ENCODE measurements at places on chromosomes 4 and X.

DNA sequence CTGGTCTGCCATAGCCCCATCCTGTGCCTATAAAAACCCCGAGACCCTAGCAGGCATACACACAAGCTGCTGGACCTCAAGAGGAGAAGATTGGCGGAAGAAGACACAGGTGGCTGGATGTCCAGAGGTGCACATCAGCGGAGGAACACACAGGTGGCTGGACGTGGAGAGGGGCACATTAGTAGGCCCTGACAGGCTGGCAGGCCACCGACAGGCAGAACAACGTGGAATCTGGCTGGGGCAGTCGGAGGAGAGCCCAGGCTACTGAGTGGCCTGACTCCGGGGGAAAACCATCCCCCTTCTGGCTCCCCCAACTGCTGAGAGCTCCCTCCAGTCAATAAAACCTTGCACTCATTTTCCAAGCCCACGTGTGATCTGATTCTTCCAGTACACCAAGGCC lies 512.5 kb upstream of the AMOT start:
- DNase-seq = no peak

DNA sequence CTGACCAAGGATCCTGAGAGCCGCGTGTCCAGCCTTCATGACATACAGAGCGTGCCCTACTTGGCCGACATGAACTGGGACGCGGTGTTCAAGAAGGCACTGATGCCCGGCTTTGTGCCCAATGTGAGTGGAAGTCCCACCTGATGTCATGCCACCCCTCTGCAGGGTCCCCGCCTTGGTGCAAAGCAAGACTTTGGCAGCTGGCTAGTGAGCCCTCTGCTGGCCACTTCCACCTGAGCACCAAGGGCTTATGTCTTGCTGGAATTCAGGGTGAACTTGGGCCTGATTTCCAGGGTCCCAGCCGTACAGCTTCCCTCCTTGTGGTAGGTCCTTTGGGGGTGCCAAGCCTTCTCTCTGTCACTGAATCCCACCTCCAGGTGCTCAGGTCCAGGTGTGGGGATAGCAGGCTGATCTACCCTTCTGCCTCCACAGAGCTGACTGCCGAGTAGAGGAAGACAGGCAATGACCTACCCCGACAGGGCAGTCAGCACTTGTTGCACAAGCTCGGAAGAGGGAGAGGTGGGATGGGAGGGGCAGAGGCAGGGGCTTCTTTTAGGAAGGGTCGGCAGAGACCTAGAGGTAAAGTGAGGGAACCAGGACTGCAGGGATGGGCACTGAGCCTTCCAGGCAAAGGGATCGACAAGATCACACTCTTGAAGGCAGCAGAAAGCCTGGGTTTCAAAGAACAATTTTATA lies 248.1 kb downstream of the EVC2 start:
- DNase-seq = peak; percentile 25

- peak; percentile 50 for DNase-seq
Observed at GRCh38 chr4:11367371-11367770, 61.3 kb downstream of the HS3ST1 start.

- DNase-seq = no peak
Observed at GRCh38 chr4:106371161-106371560, 2.6 kb upstream of the GIMD1 start.

- DNase-seq = no peak
Observed at GRCh38 chr4:3384771-3385710, 56.7 kb upstream of the HGFAC start.

DNA sequence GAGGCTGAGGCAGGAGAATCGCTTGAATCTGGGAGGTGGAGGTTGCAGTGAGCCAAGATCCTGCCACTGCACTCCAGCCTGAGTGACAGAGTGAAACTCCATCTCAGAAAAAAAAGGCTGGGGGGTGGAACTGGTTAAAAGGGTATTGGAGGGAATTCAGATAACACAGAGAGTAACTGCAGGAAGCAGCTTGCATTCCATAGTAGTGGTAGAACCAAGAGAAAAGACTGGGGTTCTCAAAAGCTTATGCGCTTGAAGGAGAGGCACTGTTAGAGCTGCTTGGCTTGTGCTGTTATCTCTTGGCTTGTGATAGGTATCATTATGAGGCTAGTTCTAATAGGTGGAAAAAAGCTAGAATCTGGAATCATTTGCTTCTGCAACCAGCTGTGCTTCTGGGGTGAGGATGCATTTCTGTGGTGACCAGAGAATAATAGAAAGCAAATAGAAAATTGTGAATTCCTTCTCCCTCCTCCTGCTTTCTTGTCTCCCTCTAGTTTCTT lies 91.2 kb upstream of the ELOVL6 start:
- no peak for DNase-seq

DNA sequence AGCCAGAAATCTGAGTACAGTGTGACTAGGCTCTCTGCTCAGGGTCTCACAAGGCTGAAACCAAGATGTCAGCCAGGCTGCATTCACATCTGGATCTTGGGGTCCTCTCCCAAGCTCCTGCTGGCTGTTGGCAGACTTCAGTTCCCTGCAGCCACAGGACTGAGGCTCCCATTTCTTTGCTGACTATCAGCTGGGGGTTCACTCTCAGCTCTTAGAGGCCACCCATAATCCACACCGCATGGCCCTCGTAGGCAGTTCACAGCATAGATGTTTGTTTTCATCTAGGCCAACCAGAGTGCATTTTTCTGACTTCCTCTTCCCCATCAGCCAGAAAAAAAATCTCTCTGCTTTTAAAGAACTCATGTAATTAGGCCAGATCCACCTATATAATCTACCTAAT lies 8.2 kb upstream of the WDR44 start:
- no peak for DNase-seq

DNA sequence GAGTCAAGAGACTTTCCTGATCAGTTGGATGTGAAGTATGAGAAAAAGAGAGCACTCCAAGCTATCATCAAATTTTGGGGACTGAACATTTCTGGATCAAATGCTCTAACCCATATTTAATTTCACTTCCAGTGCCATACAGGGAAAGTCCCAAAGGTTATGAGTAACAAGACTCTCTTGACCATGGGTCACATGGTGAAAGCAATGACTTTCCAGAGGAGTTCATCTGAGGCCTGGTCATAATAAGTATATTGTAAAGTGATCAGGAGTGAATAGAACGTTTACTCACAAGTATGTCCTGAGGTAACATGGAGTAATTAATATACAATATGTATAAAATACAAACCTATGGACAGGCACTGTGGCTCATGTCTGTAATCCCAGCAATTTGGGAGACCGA lies 40.7 kb upstream of the ARMCX5 start:
- no peak for DNase-seq

DNA sequence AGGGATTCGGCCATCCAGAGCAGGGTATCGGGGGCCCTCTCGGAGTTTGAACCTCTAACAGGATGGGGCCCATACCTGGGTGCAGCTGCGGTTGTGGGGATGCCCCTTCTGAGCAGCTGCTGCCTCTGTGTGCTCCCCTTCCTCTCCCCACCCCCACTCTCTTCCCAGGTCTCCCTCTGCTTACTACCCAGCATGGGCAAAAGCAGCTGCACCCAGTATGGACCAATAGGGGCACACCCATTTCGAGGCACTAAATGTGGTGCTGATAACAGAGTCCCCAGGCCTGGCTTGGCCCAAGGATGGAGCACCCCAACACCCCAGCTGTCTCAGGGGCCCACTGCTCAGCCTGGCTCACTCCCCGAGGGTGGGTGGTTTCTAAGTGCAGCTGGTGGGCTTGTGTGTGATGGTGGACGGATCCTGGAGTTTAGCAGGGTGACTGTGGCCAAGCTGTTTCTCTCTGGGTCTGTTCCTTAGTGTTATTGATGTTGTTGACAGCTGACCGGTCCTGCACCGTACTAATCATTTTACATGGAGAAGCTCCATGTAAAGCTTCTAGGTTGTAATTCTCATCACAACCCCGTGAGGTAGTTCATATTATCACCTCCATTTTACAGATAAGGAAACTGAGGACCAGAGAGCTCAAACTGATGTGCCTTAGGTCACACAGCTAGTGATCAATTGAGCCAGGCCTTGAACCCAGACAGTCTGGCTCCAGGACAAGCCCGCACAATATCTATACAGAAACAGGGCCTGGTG lies 13.1 kb upstream of the KIAA0232 start:
- no peak for DNase-seq

GRCh38 chr4:3311489-3312171 lies 18.8 kb downstream of the RGS12 start:
- DNase-seq = no peak

DNA sequence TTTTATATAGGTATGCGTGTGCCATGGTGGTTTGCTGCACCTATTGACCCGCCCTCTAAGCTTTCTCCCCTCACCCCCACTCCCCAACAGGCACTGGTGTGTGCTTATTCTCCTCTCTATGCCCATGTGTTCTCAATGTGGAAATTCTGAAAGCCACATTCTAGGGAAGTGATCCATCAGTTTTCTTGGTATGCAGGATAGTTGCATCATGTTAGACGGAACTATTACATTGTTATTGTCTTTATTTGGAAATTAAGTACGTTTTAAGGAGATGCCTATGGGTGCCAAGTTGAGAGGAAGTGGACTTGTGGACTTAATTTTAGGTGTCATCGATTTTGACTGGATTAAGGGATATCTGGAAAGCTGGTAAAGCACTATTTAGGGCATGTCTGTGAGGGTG lies 204.6 kb downstream of the RBM46 start:
- DNase-seq = no peak

DNA sequence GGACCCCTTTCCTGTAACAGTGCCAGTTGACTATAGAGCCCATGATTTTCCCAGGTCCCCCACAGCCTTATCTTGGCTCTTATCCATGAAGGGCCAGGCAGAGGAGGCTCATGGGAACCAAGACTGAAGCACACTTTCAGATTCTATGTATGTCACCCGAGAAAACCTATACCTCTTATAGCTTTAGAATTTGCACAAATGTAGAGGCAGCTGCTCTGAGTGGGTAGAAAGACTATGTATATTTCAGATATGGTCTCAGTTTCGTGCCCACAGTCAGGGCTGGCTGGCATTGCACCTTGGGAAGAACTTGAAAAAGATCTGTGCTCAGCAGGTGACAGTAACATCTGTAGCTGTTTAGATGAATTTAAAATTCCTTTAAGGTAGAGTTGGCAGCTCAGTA lies 8.3 kb upstream of the LNX1 start:
- DNase-seq = no peak

- DNase-seq = peak; percentile 42
Observed at GRCh38 chr4:178632415-178632814, 1190.2 kb upstream of the AGA start.

DNA sequence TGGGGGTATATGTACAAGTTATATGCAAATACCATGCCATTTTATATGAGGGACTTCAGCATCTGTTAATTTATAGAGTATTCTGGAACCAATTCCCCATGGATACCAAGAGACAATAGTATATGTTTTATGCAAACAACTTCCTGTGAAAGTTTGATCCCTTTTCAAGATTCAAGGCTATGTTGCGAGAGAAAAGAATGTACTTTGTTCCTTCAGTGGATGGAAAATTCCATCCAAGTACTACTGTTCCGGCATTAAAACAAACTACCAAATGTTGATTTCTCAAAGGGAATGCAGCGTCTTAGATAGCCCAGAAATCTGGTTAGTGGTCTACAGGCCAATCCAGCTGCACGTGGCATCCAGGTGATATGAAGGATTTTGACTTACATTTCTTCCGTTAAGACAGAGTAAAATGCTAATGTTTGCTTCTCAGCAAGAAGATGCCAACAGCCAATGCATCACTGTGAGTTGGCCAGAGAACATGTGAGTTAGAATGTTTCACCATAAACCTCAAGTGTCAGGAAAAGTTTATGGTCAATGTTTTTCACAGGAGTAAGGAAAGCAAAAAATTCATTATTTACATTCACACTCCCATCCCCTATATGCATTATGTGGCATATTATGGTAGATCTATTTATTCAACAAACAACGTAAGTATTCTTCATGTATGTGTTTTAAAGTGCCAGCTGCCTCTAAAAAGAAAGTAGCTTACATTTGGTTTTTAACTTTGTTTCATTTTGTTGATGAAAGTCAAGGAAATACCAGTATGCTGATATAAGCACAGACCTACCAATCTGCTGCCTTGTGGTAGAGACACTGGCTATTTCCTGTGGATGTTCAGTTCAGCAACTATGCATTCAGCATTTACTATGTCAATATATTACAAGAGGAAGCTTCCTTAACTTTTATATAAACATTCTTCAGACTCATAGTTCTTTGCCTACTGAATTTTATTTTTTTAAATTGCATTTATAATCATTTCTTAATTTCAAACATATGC lies 44.4 kb downstream of the METTL14 start:
- peak; percentile 82 for DNase-seq

DNA sequence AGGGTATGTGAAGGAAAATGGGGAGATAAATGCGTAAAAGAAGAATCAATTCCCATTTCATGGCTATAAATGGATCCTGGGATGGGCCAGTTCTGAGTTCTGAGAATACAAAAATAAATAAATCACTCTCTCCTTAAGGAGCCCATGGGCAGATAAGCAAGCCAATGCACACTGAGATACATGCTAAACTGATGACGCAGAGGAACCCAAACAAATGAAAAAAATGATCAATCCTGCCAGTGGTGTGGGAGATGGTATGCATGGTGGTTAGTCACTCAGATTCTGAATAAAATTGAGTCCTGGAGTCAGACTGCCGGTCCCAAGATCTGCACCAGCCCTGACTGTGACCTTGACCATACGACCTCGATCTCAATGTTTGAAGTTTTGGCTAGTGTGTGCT lies 59.7 kb downstream of the NEIL3 start:
- DNase-seq = peak; percentile 96

- no peak for DNase-seq
Observed at GRCh38 chr4:165967486-165967885, 94.4 kb downstream of the TLL1 start.

DNA sequence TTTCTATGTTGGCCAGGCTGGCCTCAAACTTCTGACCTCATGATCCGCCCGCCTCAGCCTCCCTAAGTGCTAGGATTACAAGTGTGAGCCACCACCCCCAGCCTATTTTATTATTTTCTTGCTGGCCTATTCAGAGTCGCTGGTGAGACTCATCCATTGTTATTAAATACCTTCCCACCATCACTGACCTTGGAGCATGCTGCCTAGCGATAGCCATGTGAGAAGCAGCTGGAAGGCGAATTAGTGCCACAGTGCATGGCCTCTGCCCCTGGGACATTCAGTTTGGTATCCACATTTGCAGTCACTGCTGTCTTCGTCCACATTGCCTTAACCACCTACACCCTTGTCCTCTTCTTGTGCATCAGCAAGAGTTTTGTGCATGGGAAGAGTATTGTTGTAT lies 32.4 kb upstream of the NMU start:
- DNase-seq = no peak

DNA sequence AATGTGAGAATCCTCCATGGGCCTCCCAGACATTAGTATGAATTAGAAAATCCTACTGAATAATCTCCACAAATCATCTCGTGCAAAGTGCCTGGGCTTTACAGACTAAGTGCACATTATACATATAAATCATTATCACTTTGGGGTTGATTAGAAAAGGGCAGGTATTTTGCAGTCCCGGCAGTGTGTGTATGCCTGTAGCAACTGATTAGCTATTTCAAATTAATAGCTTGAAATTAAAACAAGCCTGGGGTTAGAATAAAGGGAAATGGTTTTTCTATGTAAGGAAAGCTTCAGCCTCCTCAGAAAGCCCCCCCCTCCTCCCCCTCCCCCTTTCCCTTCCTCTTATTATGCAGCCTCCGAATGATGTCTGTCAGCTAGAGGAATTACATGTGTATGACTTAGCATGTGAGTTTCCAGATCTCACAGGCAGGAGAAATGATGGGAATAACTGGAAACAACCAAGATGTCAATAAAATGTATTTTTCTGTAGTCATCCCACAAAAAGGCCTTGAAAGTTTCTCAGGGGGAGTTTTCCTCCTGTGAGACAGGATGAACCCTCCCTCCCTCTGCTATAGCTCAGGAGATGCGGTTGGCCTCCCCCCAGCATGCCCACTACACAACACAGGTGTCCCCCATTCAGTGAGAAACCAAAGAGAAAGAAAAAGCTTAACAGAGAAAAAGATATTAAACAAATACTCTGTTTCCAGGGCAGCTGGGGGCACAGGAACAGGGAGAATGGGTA lies 41.2 kb upstream of the RASGEF1B start:
- DNase-seq = no peak

All from fibroblast of lung (primary cell).